Stimulated activated CD4-positive, alpha-beta T cell treated with anti-CD3 and anti-CD28 coated beads, Interleukin-1b, Interleukin-23, amount 100 ng/mL, for 24 hours (primary cell): ENCODE measurements at places on chromosomes 6 and 20.

- DNase-seq = no peak
Observed at GRCh38 chr6:7264686-7265384, 48.2 kb downstream of the SSR1 start.

- no peak for DNase-seq
Observed at GRCh38 chr20:50715694-50716093, 15.7 kb upstream of the PARD6B start.

DNA sequence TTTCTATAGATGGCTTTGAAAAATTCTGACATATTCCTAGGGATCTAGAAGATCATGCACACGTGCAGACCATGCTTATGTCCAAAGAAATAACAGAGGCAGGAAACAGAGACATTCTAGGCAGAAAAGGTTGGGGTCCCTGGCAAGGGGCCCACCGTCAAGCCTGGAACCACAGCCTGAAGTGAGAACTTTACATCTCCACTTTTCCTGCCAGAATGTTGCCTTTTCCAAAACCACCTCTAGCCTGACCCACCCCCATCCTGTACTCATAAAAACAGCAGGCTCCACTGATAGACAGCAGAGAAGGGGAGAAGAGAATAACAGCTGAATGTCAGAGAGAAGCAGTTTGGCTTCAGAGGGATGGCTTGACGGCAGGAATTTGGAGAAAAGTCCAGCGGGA, 257.3 kb upstream of the NT5E start:
- DNase-seq = no peak

- no peak for DNase-seq
Observed at GRCh38 chr6:145225500-145225899, 509.8 kb downstream of the EPM2A start.

DNA sequence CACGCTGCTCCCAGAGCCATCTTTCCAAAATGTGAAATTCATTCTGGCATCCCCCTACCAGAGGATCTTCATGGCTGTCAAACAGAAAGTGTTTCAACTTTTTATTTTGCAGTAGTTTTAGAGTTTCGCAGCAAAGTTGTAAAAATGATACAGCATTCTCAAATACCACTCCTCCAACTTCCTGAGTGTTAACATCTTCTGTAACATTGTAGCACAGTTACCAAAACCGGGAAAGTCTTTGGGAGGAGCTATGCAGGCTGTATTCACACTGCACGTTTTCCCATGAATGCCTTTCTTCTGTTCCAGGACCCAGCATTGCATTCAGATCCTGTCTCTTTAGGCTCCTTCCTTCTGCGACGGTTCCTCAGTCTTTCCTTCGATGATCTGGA, 30.1 kb downstream of the CDYL start:
- no peak for DNase-seq
